ENCODE measurements at places on chromosomes 11 and 22.
A peak's percentile ranks its signal among the peaks of the same experiment; 100 is the strongest.

GRCh38 chr22:38505541-38506117 lies 482 bp downstream of the DDX17 start:
- peak; percentile 29 for DNase-seq

DNA sequence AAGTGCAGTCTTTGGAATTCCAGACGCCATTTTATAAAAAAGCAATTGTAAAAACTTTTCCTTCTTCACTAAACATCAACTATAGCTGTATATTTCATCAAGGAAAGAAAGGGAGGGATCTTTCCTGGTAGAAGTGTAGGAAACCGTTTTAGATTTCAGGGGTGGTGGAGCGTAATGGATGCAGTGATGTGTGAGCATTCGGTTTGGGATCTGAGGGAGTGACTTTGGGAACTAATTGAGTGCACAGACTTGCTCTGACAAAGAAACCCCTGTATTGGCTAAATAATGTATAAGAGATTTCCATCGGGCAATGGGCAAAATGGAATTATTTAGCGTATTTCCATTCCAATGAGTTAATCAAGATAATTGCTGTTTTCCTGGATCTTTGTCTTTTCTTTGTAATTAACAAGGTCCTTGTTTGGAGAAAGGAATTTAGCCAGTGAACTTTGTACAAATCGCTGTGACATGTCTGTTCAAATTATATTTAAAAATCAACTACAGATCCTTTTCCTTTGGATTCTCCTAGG lies 125.0 kb upstream of the NARS2 start:
- no peak for DNase-seq

DNA sequence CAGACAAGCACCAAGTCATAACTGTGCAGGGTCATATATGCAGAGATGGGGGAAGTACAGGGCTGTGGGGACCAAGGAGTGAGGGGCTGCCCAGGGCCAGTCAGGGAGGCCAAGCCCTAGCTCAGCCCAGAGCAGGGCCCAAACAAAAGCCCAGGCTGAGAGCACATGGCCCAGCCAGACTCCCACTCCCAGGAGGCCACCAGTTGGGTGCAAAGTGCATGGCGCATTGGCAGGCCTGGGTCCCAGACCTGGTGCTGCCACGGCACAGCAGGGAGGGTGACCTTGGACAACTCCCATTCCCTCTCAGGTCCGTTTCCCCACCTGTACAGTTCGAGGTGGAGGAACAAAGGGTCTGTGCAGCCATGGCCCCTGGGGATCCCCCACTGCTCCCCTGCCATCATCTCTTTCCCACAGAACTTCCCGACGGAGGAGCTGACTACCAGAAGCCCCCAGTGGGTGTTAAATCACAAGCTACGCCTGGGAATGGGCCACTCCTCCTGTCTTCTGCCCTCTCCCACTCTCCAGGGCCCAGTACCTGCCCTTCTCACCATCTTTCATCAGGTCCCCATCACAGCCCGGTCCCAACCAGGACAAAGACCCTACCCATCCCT lies 608 bp downstream of the NIPSNAP1 start:
- DNase-seq = no peak

- DNase-seq = no peak
Measured at GRCh38 chr11:59112494-59112893, 5.5 kb downstream of the FAM111B start.

DNA sequence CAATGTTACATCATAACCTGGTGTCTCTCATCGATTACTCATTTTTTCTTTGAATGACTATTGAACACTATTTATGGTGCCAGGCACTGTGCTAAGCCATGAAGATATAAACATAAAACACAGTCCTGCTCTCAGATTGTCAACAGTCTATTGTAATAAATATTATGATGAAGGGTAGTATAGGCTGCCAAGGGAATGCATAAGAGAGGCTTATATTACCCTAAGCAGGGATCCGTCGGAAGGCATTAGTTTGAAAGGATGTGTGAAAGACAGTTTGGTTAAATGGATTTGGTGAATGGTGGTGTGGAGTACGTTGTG lies 7.2 kb upstream of the CCDC90B start:
- DNase-seq = no peak

DNA sequence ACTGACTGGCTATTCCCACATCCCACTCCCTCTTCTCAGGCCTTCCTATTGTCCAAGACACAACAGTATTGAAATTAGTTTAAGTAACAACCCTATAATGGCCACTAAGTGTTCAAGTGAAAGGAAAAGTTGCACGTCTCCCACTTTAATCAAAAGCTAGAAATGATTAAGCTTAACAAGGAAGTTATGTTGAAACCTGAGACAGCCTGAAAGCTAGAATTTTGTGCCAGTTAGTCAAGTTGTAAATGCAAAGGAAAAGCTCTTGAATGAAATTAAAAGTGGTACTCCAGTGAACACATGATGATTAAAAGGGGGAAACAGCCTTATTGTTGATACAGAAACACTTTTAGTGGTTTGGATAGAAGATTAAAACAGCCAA lies 332.7 kb downstream of the CASP12 start:
- no peak for DNase-seq

DNA sequence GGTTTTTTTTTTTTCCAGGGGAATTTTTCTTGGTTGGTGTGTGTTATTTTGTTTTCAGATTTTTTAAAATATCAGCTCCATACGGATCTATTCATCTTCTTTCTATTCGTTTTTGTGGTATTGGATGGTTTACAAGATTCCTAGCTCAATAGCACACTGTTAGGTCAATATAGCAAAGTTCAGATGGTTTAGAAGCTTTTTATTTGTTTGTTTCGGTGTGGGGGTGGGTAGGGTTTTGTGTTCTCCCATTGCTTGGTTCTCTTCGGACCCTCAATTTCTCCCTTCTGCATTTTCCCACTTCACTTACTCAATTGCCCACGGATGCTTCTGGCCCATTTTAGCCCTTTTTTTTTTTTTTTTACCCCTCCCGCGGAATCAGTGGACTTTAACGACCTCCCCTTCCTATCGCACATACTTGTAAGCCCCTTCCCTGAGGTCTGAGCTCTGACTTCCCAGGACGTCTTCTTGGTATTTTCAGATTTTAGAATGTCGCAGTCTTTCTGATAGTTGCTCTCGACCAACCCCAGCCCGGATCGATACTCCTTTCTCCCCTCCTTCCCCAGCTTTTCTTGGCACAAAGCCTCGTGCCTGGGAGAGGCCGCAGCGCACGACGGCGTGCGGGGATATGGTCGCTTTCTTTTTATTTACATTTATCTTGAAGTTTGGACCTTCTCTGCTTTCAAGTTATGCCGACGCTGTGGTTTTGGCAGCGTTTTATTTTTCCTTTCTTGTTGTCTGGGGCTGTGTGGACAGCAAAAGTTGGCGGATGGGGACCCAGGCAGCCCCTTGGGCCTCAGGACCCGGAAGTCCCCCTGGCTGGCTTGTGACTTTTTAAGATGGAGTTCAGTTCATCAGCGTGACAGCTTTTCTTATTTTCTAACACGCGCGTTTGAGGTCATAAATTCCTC lies 4.4 kb upstream of the SPDYC start:
- no peak for DNase-seq
